D341Med (cell line): ENCODE measurements at places on chromosomes 16 and 17.

- no peak for DNase-seq
Observed at GRCh38 chr17:65022751-65023700, 33.5 kb downstream of the GNA13 start.

DNA sequence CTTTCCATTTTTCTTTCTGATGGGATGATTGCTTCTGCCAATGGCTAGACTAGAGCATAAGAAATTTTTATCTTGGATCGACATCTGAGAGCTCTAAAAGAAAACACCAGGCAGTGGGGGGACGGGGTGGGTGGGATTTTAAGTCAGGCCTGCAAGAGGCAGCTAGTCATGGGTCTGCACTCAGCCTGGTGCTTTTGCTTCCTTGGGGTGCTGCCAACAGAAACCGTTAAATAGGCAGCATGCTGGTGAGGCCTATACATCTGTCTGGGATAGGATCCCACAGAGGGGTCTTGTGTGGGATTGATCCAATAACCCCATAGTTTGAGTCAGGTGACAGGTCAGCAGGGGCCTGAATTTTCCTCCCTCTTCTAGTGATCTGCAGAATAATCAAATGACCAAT lies 26.9 kb downstream of the ZNRF1 start:
- no peak for DNase-seq

GRCh38 chr17:9968881-9969280 lies 63.8 kb upstream of the RCVRN start:
- DNase-seq: no peak

DNA sequence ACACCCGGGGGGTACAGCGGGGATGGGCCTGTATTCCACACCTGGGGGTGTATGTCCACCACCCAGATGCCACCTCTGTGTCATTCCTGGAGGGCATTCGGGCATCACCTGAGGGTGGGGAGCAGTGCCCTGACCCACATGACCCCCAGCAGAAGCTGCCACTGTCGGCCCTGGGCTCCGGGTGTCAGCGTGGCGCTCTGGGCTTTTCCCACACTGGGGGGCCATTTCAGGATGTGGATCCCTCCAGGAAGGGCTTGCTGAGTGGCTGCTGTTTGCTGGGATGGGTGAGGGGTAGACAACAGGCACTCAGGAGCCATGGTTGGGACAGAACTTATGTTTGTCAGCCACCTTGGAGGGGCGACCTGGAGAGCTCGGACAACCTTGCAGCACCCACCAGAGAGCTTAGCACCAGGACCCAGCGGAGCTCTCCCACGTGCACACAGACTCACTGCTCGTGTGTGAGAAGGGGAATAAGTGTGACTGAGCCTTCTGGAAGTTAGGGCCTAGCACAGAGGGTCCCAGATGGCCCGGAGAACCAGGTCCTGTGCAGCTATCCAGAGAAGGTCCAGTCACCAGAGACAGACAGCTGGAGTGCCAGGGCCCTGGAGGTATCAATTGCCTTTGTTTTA lies 102.7 kb downstream of the METRNL start:
- DNase-seq: peak; percentile 46

DNA sequence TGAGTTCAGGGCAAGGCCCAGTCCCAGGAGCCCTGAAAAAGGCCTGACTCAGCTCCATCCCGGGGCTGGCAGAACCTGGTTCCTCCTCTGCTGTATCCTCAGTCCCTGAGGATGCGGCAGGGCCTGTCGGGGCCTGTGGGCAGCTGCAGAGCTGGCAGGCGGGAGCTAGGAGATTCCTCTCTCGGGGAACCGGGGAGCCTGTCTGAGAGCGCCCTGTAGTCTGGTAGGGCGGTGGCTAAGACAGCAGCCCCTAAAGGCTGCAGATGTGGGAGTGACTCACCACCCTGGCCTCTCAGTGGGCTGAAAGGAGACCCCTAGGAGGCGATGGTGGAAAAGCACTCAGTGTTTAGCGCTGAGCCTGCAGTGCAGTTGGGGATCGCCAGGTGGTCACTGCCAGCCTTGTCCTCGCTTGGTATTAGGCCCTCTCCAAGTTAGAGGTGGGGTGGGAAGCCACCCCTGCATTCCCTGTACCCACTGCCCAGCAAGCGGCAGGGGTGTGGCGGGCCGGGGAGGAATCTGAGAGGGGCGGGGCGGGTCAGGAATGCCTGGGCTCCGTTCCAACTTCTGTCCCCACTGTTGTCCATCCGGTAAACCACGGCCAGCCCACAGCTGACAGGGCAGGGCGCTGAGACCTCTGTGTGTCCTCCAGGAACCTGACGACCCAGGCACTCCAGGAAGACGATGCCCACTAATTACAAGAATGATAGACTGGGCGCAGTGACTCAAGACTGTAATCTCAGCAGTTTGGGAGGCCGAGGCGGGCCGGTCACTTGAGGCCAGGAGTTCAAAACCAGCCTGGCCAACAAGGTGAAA lies 29.5 kb upstream of the CDH1 start:
- no peak for DNase-seq

DNA sequence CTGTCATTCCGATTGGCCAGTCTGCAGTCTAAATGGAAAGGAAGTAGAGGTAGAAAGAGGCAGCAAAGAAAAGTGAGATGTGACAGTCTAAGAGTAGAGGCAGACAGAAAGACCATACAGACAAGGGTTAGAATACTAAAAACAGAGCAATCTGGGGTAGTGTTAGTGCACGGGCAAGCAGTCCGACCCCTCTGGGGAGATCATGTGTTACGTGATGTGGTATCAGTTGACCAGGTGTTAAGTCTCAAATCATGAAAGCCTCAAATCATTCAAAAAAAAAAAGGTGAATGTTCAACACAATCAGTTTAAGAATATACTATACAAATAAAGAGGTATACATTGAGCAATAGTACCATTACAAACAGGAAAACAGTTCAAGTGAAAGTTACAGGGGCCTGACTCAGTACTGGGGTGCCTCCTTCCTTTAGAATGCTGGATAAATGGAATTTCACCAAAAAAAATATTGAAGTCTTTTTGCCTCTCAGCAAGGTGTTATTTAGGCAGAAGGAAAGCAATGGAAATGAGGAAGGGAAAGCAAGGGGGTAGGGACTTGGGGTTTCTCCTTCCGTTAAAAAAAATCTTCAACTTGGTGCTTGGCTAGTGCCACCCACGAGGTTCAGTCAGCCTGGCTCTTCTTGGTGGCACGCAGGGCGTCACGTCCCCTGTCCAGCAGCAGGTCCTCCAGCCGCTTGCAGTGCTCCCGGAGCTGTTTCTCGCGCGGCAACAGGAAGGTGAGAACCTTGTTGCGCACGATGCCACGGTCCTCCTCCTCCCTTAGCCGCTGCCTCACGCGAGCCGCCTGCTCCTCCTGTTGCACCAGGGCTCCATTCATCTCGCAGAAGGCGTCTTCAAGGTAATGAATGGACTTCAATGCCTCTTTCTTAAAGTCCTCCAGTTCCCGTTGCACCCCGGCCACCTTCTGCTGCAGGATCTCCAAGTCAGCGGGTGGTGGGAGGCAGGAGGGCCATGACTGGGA lies 616 bp downstream of the CCDC182 start:
- no peak for DNase-seq

DNA sequence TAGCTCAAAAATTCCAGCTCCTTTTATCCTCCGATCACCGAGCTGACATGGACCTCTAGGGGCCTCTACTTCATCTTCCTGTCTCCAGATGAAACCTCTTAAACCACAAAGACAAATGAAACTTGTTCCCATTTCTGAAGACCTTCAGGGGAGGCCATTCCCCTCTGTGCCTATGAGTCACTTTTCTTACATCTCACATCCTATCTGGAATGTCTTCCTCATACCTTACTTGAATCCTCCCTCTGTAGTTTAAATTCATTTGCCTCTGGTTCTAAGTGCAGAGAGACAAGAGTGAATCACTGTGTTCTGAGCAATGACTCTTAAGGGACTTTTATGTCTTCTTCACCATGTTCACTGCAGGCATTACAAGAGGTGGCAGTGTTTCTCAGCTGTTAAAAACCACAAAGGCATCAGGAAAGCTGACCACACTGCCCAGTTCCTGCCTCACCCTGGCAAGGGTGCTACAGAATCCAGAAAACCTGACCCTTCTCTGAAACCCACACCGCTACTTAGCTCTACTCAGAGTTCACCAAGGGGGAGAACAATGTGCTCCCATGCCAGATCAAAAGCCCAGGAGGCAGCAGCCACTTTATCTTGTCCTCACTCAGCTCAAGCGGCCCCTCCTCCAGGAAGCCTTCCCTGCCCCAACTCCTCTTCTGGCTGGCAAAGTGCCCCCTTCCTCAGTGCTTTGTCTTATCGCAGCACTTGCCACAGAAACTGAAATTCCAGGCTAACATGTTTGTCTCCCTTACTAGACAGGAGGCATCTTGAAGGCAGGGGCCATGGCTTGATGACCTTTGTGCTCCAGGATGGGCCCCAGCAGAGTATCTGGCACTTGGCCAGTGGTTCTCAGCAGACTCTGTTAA lies 6.4 kb downstream of the CUEDC1 start:
- DNase-seq: no peak

DNA sequence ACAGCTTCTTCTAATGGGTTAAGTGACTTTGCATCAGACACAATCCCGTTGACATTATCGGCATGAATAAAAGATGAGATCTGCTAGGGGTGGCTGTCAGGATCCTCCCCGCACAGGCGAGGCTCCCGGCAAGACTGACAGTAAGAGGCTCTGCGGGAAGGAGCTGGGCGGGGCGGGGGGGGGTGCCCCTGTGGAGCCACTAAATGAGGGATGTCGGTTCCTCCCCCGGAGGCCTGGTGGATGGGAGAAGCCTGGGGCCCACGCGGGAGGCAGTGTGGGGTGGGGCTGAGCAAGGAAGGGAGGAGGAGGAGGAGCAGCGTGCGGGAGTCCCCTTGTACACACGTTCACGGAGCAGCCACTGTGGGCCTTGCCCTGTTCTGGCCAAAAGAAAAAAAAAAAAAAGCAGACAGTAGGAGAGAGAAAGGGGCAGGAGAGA lies 190.9 kb upstream of the GSE1 start:
- no peak for DNase-seq

DNA sequence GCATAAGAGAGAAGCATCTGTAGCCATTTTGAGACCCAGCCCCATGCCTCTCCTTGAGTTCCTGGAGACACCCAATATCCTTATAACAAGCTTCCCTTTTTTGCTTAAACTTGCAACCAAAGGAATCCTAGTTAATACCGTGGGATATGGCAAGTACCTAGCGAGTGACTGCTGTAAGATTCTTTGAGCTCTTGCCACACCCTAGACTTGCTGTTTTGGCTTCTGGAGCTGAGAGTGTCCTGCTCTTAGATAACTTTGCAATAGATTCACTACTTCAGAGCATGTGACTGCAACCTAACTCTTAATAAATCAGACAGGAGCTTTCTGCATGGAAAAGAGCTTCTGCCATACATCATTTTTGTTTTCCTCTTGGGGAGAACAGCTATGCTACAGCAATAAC lies 58.3 kb downstream of the AKAP1 start:
- no peak for DNase-seq
